DMS79 (cell line): ENCODE measurements at places on chromosomes 16 and 17.

- DNase-seq, result no peak
Observed at GRCh38 chr16:87464691-87465300, 28.0 kb downstream of the ZCCHC14 start.

- DNase-seq, result no peak
Observed at GRCh38 chr17:68624381-68624780, 23.2 kb upstream of the FAM20A start.

DNA sequence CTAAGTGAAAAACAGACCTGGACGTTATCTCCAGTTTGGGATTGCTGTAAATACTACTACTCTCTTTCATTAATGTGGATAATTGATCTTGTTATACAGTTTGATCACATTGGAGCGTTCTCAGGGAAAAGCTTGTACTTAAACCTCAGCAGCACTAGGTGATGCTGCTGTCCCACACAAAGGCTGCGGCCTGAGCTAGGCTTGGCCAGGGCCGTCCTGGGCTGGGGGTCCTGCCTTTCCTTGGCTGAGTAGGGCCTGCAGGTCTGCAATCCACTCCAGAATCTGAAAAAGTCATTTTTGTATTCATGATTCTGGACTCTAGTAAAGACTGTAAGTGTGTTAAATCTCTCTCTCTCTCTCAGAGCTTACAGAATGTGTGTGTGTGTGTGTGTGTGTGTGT, 23.7 kb upstream of the PMFBP1 start:
- DNase-seq, result no peak

GRCh38 chr17:40510328-40510648, 8.9 kb upstream of the TNS4 start:
- DNase-seq, result no peak

DNA sequence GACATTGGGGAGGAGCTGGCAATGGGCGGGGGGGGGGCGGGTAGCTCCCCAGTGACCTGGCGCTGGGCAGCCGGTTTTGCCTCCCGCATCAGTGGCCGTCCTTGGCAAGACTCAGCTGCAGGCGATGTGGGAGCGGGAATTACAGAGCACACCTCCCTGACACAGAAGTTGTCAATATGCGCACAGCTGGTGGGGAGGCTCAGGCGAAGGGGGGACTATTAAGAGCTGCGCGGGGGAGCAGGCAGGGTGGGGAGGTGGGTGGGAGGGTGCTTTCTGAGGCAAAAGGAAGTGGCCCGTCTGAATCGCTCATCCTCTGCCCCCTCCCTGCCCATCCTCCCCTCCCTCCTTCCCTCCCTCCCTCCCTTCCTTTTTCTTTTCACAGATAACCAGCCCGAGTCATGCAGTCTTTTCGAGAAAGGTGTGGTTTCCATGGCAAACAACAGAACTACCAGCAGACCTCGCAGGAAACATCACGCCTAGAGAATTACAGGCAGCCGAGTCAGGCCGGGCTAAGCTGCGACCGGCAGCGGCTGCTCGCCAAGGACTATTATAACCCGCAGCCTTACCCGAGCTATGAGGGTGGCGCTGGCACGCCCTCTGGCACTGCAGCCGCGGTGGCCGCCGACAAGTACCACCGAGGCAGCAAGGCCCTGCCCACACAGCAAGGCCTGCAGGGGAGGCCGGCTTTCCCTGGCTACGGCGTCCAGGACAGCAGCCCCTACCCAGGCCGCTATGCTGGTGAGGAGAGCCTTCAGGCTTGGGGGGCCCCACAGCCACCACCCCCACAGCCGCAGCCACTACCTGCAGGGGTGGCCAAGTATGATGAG, 44.0 kb downstream of the SREBF1 start:
- DNase-seq, result no peak

- no peak for DNase-seq
Observed at GRCh38 chr17:39838784-39839183, 25.3 kb downstream of the IKZF3 start.

DNA sequence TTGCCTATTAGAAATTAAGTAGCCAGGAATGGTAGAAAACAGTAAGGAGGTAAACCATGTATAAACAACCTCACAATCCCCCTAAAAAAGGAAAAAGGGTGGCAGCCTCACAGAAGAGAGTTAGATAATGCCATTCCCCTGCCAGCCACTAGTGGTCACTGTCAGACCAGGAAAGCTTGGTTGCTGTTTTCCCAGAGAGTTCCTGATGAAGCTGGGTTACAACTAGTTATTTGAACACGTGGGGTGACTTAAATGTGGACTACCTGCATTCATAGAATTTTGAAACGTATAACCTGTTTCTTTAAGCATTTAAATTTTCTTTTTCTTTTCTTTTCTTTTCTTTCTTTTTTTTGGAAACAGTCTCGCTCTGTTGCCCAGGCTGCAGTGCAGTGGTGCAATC, 5.8 kb downstream of the GPRC5C start:
- no peak for DNase-seq

GRCh38 chr16:57131351-57131970, 39.1 kb downstream of the CPNE2 start:
- DNase-seq, result no peak

DNA sequence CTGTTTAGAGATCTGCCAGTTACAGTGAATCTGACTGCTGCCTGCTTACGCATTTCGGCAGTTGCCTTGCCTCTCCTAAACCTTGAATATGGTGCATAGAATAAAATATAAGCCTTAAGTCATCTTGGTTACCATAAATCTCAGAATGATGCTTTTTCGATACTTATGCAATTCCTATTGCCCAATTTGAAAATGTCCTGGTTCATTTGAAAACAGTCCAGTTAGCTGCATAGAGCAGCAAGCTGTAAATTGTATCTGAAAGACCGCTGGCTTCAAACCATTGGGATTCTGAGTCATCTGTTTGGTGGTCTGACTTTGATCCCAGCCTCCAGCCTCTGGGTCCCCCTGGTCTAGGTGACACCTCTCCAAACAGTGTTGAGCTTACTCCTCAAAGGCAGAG, 2.7 kb upstream of the PRKCA start:
- no peak for DNase-seq

DNA sequence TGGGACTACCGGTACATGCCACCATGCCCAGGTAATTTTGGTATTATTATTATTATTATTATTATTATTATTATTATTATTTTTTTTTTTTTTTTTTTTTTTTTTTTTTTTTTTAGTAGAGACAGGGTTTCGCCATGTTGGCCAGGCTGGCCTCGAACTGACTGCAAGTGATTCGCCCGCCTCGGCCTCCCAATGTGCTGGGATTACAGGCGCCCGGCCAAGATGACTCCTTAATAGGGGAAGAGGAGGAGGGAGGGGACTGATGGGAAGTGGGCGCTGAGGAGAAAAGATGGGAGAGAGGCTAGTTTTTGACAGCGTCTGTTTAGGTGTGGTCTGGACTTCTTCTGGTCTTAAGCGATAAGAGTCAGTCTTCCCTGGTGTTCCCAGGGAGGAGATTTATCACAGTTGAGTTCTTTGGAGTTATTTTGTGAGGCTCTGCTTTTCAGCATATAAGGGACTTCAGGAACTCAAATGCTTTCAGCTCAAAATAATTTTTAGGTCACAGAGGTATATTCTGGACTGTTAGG, 34.4 kb upstream of the SLC5A10 start:
- DNase-seq, result no peak

DNA sequence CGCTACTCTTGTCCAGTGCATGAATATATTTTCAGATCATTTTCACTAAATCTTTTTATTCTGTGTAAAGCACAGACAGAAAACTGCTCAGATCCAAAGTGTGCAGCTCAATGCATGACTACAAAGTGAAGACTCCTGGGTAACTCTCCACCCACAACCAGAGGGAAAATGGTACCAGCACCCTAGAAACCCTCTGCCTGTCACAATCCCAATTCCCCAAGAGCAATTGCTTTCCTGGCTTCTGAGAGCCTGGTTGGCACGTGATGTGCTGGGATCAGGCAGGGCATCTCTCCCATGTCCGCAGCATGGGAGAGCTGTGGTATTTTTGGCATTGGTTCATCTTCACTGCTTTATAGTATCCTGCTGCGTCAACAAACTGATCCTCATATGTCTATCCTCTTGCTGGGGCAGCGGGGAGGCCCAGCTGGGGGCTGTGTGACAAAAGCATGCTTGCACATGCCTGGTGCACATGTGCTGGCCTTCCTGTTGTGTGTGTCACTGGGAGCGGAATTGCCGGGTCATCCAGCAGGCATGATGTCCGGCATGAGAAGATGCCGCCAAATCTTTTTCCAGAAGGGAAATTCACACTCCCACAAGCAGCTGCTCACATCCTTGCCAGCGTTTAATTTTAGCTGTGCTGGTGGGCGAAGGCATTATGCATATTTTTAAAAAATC, 278.9 kb upstream of the FOXF1 start:
- no peak for DNase-seq

GRCh38 chr17:60506312-60506711, 19.7 kb downstream of the APPBP2 start:
- DNase-seq, result no peak

DNA sequence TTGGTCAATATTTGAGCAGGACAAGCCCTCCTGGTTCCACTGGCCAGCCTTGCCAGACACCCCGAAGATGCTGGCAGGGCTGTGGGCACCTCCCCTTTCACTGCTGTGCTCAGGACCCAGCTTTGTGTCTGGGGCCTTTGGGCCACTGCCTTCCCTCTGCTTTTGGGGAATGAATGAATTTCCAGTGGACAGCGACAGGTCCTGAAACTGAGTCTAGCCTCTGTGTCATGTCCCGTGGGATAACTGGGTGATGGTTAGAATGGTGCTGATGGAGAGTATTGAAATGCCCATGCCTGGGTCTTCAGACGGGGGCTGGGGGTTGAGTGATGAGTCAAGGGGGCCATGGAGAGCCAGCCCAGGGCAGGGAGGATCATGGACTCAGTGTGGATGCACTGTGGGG, 135.8 kb downstream of the FOXL1 start:
- DNase-seq, result no peak

- DNase-seq, result no peak
Observed at GRCh38 chr17:3962217-3962964, 1.8 kb downstream of the ATP2A3 start.

- DNase-seq, result no peak
Observed at GRCh38 chr17:63335831-63336230, 110.3 kb downstream of the CYB561 start.

GRCh38 chr17:75777296-75777922, 7.2 kb upstream of the UNK start:
- DNase-seq, result no peak

- no peak for DNase-seq
Observed at GRCh38 chr16:88498576-88499208, 45.6 kb downstream of the ZFPM1 start.

- DNase-seq, result no peak
Observed at GRCh38 chr17:13337864-13338371, 263.8 kb downstream of the HS3ST3A1 start.

DNA sequence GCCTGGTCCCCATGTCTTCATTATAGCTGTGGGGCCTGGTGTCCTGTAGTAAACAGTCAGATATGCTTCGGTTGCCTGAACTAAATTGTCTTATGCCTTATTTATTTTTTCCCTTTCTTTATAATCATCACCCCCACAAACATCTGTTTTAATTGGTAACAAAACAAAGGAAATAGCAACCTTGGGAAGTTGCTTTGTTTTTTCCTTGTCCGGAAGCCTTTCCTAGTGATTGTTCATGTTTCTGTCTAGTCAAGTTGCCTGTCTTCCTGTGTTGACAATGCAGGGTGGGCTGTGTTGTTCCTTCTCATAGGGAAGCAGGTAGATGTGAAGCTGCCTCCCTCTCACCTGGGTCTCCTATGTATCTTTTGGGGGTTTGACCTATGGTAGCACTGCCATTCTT, 16.7 kb downstream of the PGS1 start:
- no peak for DNase-seq

GRCh38 chr17:41402161-41402560, 4.8 kb upstream of the KRT31 start:
- no peak for DNase-seq

GRCh38 chr16:51919736-51920135, 627.2 kb downstream of the TOX3 start:
- DNase-seq, result no peak

GRCh38 chr16:19771040-19771439, 53.0 kb downstream of the IQCK start:
- DNase-seq, result no peak

GRCh38 chr17:28849281-28849680, 5.5 kb upstream of the ERAL1 start:
- no peak for DNase-seq

GRCh38 chr17:31581491-31581890, 190.0 kb downstream of the RAB11FIP4 start:
- DNase-seq, result no peak

GRCh38 chr17:10233161-10233560, 34.8 kb upstream of the GAS7 start:
- DNase-seq, result no peak

DNA sequence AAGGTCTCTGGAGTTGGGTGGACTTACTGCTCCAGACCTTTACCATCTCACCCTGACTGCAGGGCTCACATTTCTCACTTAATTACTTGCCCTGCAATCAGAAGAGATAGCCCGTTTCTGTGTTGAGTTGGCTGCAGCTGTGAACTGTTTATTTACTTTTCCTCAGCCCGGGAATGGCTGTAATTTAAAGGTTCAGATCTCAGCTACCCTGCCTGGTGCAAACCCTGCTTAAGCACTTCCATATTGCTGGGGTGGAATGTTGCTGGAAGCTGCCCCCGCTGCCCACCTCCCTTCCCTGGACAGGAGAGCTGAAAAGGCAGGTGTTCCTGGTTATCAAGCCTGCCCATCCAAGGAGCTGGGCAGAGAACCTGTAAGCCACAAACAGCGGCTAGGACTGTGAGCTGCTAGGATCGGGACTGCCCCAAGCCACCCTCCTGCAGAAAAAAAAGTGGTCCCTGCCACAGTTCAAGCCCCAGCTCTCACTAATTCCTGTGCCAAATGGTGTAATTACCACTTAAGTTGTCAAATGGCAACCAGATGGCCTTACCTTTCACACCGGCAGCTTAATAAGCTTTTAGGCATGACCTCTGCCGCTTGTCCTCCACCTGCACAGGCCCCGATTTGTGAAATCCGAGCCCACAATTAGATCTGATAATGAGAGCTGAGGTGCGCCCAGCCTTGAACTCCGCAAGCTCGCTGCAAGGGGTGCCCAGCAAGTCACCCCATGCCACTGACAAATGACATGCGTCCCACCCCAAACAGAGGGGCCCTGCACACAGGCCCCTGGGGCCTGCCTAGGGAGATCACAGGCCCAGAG, 269.8 kb downstream of the C16orf95 start:
- DNase-seq, result no peak

DNA sequence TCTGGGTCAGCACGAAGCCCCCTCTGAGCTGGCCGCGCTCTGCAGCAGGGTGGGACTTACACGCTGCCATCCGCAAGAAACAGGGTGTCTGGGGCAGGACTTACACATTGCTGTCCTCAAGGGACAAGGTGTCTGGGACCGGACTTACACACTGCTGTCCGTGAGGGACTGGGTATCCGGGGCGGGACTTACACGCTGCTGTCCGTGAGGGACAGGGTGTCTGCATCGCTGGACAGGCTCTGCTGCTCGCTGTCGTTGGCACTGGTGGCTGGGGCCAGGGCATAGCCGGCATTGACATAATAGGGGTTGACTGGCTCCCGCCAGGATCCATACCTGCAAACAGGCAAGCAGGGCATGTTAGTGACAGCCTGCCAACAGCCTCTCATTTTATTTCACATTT, 31.4 kb downstream of the PDIA2 start:
- DNase-seq, result no peak

- DNase-seq, result no peak
Observed at GRCh38 chr17:56601591-56601990, 8.1 kb downstream of the NOG start.

GRCh38 chr17:79944821-79945391, 90.8 kb downstream of the TBC1D16 start:
- no peak for DNase-seq

- peak; percentile 7 for DNase-seq
Observed at GRCh38 chr16:57899771-57900661, 70.9 kb downstream of the CNGB1 start.
